Myometrial cell (primary cell): ENCODE measurements at places on chromosomes 1 and 21. TPM values are rescaled to one million over a fixed set of nuclear protein-coding genes. Genes with fewer than 3 reads are reported as not detected.

PROK1 gene
- not detected in 2 replicates for total RNA-seq

GBP4 gene
- total RNA-seq = 0.58 and 1.4 TPM in 2 replicates

TNFSF4 gene
- 19.0 and 19.5 TPM in 2 replicates for total RNA-seq

GJB4 gene
- not detected in 2 replicates for total RNA-seq

TMEM52 gene
- not detected in 2 replicates for total RNA-seq
